Activated CD8-positive, alpha-beta memory T cell treated with anti-CD3 and anti-CD28 coated beads, Interleukin-2, amount 50 U/mL, for 4 hours (primary cell): ENCODE measurements at places on chromosomes 7 and 10.

- DNase-seq = no peak
Observed at GRCh38 chr10:59622320-59623132, 87.1 kb downstream of the SLC16A9 start.

GRCh38 chr10:127392351-127393235, 156.5 kb upstream of the NPS start:
- DNase-seq = no peak

DNA sequence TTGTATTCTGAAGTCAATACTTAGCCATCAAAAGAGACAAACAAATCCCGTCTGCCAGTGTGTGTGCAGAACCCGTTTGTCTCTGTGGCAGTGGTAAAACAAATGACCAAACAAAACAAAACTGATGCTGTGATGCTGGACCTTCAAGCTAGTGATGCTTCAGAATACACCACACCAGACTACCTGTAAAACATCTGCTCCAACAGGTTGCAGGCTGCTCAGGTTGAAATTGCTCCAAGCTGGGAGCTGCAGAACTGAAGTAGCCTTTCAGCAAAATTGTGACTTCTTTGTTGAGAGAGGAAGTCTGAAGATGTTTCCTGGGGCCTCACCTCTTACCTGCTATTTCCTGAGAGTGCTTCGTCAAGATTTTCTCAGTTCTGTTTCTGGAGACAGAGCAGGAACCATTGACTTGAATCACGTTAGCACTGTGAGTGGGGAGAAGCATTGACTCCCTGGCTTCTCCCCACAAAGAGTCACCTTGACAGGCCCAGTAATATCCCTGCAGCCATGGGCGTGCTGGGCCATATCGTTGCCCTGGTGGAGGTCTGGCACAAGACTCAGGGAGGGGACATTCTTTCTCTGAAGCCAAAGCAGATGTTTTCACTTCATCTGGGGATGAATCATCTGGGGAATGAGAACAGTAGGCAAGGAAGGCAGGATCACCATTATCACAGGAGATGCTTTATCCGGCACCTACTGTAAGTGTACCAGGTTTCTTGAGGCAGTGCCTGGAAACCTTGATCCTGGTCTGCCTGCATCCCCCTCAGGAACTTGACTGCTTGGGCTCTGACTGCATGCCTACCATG, 80.2 kb downstream of the RBM20 start:
- no peak for DNase-seq

DNA sequence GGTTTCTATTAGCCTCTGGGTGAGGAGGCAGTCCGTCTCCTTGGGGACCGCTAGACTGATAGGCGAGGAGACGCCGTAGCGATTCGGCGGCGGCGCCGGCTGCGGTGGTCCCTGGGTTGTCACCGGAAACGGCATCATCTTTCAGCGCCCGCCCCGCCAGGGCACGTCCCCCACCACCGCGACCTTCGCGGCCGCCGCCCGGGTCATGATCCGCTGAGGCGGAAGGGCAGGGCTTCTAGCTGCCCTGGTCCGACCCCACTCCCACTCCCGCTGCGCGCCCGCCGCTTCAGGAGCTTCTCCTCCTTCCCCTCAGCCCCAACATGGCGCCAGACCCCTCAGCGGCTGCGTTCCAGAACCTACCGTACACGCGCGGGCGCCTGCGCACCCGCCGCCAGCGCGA, at the start of gene PAPOLB:
Gene PAPOLB, minus strand, starts transcription at position 358 of the 400 bp plus-strand sequence. Its CDS starts 220 bp downstream, at position 138.
- peak; percentile 32 for DNase-seq

GRCh38 chr7:97659363-97660045, 72.4 kb upstream of the TAC1 start:
- no peak for DNase-seq

DNA sequence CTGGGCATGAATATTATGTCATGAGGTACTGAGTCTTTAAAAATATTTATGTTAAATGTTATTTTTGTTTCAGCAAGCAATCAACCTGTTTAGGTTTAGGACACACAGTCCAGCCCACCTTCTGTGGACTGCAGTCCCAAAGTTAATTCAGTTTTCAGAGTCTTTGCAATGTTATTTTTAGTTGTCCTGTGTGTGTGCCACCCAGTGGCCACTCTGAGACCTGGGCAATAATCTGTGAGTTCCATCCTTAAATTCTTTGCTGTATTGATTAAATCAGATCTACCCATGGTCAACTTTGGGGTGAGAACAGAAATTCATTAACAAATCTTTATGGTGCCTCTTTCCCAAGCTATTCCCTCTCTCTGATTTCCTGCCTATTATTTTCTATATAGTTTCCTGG, 415.1 kb downstream of the CCSER2 start:
- no peak for DNase-seq

GRCh38 chr7:132551886-132552285, 24.4 kb downstream of the PLXNA4 start:
- DNase-seq = no peak

GRCh38 chr7:151469281-151469680, 29.3 kb upstream of the CRYGN start:
- DNase-seq = no peak

- DNase-seq = no peak
Observed at GRCh38 chr7:12805957-12806356, 118.5 kb downstream of the ARL4A start.

- DNase-seq = no peak
Observed at GRCh38 chr7:73976761-73977618, 51.0 kb upstream of the ELN start.

DNA sequence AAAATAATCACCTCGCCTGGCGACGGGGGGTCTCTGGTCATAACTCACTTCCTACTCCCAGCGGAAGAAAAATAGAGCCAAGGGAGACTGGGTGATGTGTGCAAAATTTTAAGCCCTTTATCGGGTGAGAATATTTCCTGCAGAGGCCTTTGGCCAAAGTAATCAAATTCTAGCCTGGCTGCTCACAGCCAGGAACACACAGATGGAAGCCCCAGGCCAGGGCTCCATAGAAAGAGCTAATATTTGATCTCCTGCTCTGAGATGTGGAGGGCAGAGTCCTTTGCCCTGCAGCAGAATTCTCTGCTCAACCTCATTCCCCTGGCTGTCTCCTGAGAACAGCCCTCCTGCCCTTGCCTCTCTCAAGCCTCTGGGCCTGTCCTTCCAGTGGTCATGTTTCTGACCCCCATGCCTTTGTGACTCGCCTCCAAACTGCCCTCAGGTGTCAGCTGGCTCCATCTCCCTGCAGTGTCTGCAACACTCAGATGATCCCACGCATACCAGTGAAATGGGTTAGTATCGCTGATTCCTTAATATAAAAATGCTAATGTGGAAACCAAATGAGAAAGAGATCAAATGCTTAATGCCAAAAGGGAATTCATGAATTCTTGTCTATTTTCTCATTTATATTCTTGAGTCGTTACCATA, 34.5 kb downstream of the FRMD4A start:
- no peak for DNase-seq

- DNase-seq = no peak
Observed at GRCh38 chr10:28012990-28013515, 14.2 kb upstream of the ODAD2 start.

GRCh38 chr10:19014034-19014433, 34.6 kb upstream of the MALRD1 start:
- DNase-seq = no peak

DNA sequence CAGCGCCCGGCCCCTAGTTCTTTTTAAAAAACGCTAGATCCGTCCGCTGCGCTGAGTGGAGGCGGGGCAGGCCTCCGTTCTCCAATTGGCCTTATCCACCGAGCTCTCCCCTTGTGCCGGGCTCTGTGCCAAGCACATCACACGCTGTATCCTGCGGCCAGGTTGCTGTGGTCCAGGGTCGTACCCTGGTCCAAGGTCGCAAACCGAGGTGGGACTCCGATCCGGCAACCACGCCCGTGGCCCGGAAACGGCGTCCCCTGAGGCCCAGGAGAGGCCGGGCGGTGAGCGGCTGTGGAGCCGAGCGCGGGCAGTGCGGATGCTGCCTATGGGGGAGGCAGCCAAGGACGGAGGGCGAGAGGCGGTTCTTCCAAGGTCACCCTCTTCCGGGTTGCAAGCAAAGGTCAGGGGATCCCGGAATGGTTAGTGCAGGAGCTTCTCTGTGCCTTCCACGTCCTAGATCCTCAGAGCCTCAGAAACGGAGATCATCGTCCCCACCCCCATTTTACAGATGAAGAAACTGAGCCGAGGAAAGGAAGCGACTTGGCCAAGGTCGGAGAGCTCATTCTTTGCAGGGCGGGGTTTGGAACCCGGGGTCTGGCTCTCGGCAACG, 72.4 kb upstream of the LRRC4 start:
- DNase-seq = no peak

DNA sequence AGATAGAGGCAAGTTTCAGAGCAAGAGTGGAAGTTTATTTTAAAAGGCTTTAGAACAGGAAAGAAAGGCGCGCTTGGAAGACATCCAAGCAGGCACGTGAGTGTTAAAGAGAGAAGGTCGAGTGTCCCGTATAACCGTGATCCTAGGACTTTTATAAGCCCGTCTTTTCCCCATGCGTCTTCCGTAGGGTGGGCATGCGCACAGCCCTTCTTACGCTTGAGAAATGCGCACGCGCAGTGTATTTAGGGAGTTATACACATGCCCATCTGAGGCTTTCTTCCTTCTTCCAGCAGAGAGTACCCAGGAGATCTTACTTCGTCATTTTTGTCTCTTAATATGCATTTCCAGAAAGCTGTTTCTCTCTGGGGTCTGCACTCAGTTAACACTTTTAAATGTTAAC, 52.4 kb downstream of the CALD1 start:
- peak; percentile 18 for DNase-seq

DNA sequence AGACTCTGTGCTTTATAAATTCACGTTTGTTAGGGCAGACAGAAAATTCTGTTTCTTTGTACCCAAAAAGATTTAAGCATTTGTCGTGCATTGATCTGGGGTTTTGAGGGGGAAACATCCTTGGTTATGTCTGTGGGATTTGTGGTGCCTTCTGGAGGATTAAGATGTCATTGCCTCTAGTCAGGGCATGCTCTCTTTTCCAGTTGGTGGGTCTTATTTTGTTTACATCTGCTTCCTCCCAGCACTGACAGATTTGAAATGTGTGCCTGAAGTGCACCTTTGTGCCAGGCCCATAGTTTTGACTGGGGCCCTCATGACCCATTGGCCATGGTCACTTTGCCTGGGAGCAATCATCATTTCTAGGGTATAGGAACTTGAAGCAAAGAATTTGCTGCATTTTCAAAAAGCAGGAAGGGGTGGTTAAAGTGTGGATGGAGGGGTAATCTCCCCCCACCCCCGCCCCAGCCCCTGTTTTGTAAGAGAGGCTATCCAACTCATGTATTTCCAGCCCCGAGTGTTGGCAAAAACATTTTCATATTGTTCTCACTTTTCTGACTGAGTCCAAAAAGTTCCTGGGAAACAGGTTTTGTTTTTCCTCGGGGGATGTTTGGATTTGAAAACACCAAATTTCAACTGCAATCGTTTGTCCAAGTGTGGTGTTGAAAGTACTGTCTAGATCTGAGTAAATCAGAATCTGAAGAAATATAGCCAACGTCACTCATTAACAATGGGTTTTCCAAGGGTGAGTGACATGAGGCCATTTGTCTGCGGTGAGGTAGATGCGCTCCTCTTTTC, 388.2 kb upstream of the GALNT17 start:
- no peak for DNase-seq

DNA sequence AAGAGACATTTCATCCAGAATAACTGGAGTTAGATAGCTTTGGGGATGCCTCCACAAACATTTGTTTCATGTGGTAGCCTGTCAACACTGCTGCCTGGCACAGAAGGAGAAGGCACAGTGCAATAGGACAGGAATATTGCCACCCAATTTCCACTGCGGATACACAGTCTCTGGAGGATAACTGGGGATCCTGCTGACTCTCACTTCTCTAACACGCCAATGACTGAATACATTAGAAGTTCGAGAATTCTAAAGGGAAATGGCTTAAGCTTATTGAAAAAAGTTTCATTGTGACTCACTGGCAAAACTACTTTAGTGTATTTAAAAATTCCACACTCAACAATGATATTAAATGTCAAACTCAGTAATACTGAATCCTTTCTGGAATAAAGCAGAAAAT, 12.9 kb downstream of the ARL3 start:
- DNase-seq = no peak

- DNase-seq = no peak
Observed at GRCh38 chr10:115696747-115697146, 576.3 kb downstream of the GFRA1 start.

- no peak for DNase-seq
Observed at GRCh38 chr7:98374285-98374680, 26.6 kb downstream of the BAIAP2L1 start.

DNA sequence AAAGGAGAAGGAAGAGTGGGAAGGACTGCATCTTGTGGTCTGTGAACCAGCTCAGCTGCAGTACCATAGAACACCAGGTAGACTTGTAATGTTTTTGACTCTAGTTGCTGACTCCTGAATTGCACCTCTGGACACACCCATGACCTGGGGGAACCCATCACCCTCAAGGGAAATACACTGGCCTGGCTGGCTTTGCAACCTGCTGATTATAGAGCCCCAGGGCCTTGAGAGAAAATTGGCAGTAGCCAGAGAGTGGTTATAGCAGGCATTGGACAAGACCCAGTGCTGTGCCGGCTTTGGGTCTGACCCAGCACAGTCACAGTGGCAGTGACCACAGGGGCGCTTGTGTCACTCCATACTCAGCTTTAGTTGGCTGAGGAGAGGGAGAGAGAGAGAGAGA, 902.3 kb downstream of the GRID1 start:
- DNase-seq = no peak

GRCh38 chr7:20786779-20787659, at the start of gene SP8:
Gene SP8, minus strand, starts transcription at chr7:20786886. Its CDS starts 88 bp downstream, at chr7:20786798.
- DNase-seq = no peak

DNA sequence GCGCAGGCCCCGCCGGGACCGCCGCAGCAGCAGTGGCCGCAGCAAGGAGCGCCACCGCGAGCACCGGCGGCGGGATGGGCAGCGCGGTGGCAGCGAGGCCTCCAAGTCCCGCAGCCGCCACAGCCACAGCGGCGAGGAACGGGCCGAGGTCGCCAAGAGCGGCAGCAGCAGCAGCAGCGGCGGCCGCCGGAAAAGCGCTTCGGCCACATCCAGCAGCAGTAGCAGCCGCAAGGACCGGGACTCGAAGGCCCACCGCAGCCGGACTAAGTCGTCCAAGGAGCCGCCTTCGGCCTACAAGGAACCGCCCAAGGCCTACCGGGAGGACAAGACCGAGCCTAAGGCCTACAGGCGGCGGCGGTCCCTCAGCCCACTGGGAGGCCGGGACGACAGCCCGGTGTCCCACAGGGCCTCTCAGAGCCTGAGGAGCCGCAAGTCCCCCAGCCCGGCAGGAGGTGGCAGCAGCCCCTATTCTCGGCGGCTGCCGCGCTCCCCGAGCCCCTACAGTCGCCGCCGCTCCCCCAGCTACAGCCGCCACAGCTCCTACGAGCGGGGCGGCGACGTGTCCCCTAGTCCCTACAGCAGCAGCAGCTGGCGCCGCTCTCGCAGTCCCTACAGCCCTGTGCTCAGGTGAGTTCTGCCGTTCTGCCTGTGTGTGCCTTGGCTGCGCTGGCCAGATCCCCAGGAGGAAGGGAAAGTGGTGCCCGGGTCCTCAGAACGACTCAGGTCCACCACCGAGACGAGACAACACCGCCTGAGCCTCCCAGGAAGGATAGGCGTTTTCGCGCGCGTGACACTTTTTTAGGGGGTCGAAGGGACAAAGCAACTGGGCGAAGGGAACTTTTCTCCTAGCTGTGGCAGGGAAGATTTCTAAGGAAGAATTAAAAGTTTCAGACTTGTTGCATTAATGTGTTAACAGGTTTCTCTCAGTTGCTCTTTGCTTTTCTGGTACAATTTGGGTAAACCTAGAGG, 1.5 kb downstream of the CDK13 start:
- peak; percentile 72 for DNase-seq

- DNase-seq = no peak
Observed at GRCh38 chr10:105585753-105586152, 944.7 kb downstream of the SORCS3 start.
